ENCODE measurements at places on chromosomes 4 and X. TPM values are rescaled to one million over a fixed set of nuclear protein-coding genes. Genes with fewer than 3 reads are reported as not detected.

DNA sequence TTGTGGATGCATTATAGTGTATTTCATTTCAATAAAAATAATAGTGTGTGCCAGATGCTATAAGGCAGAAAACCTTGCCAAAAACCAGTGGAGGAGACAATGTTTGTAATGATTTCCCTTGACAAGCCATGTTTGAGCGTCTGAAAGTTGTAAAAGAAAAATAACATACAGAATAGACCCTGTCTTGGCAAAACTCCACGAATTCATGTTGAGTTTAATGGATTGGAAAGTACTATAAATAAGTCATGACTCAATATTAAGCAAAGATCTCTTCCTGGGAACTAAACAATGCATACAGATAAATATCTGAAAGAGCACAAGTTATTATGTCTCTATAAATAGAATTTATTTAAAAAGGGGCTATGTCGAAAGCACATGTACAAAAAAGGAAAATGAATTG, 543.5 kb downstream of the GABRG1 start:
- no peak overlapping the region for H3K27ac ChIP-seq
- no peak overlapping the region for H3K4me3 ChIP-seq
- H3K27me3 ChIP-seq, result no peaks in the 10 kb centered on the region
- DNase-seq, result no peak

DNA sequence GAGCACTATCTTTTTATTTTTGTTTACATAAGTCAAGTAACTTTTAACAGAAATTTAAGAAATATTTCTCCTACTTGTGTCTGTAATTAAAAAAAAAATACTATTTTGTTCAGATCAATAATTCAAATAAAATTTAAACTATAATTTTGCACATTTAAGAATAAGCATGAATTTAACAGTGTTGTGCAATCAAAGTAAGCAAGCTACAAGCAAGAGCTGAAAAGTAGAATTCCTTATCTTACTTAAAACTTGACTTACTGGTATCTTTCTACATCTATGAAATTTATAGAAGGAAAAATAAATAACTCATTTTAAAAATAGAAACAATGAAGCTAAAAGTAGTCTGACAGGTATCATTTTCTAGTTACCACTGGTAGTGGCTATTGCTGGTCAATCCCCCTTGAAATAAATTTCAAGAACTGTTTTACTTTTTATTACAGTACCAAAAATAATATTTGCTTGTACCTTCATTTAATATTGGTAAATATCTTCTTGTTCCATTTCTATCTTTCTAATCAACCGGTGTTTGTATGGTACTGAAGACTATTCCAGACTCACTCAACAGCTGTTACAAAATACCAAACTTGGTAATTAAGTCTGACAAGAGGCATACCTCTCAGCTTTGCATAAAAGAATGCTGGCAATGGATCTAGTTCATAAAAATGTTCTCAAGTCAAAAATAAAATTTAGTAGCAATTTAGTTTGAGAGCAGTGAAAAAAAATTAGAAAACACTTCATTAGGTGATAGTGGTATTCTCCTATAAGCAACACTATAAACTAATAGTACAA, 62.2 kb downstream of the NOCT start:
- no peak overlapping the region for H3K4me3 ChIP-seq
- no peak for DNase-seq
- H3K4me1 ChIP-seq, result peaks cover 3% of the 10 kb centered on the region

DNA sequence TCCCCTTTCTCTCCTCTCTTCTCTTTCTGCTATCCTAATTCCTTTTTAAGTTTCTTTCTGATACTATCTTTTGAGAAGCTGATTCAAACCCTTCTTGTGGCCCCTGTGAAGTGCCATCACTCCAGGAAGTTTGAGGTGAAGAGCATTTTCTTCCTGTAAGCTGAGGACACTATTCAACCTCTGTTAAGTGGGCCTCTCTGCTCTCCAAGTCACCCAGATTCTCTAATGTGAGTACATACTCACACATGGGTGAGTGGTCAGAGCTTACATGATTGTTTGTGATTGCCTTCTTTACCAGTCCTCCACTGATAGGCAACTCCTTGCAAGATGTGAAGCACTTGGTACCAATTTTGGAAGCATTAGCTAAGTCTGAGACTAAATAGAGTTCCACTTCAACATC, 18.4 kb upstream of the SMIM10L2A start:
- no peak overlapping the region for H3K27ac ChIP-seq
- no peaks in the 10 kb centered on the region for H3K36me3 ChIP-seq
- no peaks in the 10 kb centered on the region for H3K4me1 ChIP-seq
- H3K4me3 ChIP-seq, result no peak overlapping the region

The TACR3 gene
- total RNA-seq, result not detected

DNA sequence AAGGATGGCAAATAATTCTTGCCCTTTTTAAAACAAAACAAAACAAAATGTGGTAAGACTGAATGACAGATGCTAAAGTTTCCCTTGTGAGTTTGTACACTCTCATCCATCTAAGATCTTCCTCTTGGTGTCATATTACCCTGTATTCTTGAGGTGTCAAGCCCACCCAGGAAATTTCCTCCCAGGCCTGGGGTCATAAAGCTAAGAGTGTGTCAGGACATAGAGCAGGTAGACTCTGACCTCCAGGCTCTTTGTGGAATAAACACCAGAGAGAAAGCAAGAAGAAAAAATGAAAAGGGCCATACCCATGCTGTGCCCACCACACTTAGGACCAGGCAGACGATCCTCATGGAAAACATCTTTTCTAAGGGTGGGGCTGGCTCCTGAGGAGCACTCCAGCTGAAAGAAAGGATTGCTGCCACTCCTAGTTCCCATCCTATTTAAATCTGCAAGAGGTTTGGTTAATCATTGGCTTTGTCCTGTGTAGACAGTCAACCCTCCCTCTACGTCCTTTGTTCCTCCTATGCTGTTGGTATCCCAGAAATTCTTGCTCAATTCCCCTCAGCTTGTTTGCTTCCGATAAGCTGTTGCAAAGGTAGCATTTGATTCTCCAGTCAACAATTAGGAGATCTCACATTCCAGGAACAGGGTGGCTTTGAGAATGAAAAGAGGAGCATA, at the start of gene FGA:
Gene FGA, minus strand, starts transcription at position 414 of the 678 bp plus-strand sequence. Its CDS starts 55 bp downstream, at position 359.
- no peaks in the 10 kb centered on the region for H3K27me3 ChIP-seq
- no peaks in the 10 kb centered on the region for H3K4me1 ChIP-seq
- no peak within 1 kb of the TSS for H3K27ac ChIP-seq
- H3K4me3 ChIP-seq, result no peak within 1 kb of the TSS
- no peak for DNase-seq
